NCI-H1436 treated with DMSO at 0.1 percent for 48 hours (cell line): ENCODE measurements at places on chromosomes 3 and 15.

DNA sequence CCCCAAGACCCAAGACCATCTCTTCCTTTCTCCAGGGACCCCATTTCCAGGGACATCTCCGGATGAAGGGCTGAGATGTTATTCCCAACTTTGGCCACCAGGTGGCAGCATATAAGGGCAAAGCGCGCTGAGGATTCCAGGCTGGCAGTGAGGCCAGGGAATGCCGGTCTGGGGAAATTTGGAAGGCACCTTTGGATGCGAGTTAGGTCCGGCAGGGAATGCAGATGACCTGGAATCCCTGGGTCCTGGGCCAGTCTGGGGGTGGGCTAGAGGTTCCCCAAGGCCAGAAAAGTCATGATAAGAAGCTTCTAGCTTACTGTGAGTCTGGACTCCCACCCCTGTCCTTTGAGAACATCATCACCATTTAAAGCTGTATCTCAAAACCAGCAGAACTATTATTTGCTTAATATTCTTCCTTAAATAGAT, 1.6 kb upstream of the CHST13 start:
- DNase-seq, result no peak

DNA sequence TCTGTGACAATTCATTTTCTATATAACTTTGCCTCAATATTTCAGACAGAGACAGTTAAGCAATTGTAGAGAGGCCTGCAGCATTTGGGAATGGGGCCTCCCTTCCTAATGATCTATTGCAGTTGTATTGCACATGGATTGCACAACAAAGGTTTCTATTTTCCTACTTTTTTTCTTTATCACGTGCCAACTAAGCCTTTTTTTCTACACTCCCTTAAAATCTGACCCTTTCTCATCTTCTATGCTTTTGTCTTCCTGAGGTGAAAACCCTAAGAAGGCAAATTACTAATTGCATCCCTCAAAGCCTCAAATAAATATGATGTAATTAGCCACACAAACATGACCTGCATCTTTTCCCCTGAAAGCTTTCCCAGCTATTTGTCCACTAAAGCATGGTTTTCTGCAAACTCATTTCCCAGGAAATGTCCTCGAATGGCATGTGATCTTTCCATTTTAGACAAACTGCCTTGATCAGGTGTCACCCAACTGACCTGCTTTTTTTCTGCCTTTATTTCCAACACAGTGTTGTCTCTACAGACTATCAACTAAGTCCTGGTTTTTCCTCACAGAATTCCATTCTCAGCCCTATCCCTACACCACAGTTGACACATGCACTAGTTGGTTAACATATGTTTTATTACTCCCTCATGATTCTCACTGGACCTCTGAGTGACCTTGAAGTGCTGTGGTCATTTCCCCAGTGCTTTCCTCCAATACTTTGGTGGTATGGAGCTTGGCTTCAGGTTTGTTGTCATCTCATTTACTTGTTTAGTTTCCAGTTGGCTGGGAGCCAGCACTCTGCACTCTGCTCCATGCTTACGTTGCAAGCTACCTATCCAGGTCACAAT, 31.9 kb upstream of the TSC22D2 start:
- no peak for DNase-seq

DNA sequence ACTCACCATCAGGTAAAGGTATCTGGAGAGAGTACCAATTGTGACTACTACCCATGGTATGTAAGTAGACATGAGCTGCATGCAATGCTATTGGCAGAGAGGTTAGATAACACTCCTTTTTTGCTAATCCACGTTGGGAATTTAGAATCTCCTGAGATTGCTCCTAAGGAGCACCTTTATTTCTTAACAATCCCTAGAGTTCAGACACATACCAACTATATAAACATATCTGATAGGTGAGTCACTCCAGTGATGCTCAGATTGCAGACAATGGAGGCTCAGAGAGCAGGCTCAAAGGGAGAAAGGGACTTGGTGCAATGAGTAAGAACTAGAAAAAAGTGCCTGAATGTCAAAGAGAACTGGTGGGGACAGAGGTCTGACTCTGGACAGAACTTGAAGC, 47.0 kb upstream of the LRRFIP2 start:
- DNase-seq, result no peak

GRCh38 chr3:195010551-195011100, 260.3 kb downstream of the XXYLT1 start:
- no peak for DNase-seq

DNA sequence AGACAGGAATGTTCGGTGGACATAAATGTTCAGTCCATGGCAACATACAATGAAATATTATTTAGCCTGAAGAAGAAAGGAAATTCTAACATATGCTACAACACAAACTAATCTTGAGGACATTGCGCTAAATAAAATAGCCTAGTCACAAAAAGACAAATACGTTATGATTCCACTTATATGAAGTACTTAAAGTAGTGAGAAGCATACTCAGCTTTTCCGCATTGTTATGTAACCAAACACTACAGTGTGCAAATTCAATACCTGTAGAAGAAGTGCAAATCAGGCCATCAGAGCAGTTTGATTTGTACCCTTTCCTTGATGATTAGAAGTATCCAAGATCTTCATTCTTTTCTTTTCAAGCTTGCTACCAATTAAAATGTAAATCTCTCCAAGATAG, 1023.4 kb upstream of the NR2F2 start:
- no peak for DNase-seq

GRCh38 chr3:193981504-193981903, 154.4 kb upstream of the HES1 start:
- no peak for DNase-seq

GRCh38 chr15:75215107-75216004, 13.7 kb downstream of the C15orf39 start:
- no peak for DNase-seq

DNA sequence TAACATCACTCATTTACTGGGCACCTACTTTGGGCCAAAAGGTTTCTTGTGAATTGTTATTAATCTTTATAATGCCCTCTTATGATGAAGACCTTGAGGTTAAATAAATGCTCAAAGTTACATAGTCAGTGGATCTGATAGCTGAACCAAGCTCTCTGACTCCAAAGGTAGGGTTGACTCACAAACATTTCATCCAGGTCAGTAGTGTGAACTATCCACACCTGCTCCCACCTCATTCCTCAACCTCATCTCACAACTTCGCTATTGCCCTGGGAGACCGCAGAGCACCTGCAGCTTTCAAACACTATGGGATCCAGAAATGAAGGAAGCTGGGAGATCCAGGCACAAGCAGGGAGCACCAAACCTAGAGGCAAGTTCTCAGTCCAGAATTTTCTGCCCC, 93.8 kb upstream of the FGF12 start:
- no peak for DNase-seq

GRCh38 chr3:58176827-58177489, 33.8 kb downstream of the DNASE1L3 start:
- DNase-seq, result no peak

DNA sequence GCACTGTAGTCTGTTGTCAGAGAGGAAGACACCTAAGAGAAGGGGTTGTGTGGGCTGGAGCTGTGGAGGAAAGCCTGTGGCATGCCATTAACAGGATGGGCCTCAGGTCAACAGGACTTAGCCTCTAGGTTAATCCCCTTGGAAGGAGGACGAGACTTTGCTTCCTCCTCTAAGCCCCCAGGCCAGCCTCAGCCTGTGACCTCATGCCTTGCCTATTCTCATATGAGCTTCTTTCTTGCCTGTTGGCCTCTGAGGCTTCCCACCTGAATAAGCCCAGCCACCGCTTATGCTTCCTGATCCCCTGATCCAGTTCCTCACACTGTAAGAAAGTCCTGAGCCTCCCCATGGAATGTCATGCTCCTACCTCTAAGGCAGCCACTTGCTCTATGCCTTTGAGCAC, 52.2 kb upstream of the TBC1D21 start:
- no peak for DNase-seq

- DNase-seq, result no peak
Measured at GRCh38 chr15:45048794-45049631, 26.0 kb downstream of the SORD start.

GRCh38 chr3:188270423-188270972, 116.5 kb downstream of the LPP start:
- no peak for DNase-seq

- DNase-seq, result no peak
Measured at GRCh38 chr3:76561494-76562236, 478.2 kb upstream of the ROBO2 start.

DNA sequence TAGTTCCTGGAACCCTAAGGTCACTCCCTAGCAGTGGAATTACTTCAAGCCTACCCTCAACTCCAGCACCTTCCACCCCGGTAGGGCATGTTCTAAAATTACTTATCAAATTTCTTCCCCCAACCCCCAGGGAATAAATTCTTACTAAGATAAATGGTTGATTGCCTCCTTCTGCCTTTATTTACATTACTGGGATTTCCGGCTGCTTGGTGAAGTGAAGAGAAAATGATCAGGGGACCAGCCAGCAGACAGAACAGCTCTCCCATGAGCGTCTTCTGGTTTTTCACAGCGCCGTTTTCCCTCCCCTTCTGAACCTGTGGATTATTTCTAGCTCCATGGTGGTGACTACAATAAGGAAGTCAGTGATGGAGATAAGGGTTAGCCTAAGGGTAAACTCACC, 521.5 kb upstream of the PPP2R3A start:
- no peak for DNase-seq

- no peak for DNase-seq
Measured at GRCh38 chr15:44712346-44713005, 1.2 kb downstream of the B2M start.

DNA sequence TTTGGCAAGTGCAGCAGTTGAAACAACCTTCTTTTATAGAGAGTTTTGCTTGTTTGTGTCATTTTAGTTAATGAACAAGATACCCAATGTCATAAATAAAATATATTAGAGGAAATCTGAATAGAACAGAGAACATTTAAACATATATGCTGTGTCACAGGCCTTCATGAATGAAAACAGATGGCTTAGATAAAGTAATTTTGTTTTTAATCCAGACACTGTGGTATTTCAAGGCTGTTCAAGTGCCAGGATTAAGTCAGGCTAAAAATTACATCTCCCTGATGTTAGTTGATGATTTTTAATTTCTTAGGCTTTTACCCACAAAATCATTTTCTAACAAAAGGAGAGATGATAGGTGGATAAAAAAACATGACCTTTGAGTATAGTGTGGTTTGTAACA, 4.9 kb upstream of the ACKR4 start:
- DNase-seq, result no peak

DNA sequence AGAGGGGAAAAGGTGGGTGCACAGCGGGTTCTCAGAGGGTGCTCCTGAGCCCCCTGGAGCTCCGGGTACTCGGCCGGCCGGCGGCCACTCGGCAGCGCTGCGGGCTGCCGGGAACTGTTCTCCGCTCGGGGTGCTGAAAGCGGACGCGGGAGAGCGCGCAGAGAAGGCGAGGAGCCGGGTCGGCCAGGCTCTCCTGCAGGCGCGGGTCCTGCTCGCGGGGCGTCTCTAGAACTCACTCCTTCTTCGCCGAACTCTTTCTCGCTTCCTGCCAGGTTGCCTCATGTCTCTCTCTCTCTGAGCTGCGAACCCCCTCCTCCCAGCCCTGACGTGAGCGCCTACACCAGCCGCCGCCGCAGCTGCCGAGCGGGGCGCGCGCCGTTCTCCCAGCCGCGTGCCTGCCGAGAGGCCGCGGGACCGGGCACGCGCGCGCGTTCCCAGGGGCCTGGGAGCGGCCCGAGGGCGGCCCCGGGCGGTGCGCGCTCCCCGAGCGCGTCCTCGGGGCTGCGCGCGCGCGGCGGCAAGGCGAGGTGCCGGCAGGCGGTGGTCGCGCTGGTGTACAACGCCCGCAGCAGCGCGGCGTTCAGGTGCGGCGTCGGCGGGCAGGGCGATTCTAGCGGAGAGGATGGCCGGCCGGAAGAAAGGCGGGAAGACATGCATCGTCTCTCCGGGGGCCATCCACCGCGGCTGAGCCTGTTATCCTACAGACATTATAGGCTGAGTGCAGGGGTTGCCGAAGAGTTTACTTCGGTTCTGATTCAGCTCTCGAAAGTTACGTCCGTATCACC, at the start of gene PEX5L:
Gene PEX5L (minus strand): TSS at position 267 of the 785 bp plus-strand sequence. CDS start 338 bp downstream, outside the sequence.
- DNase-seq, result peak; percentile 31

GRCh38 chr3:108486338-108486737, 24.1 kb downstream of the MYH15 start:
- DNase-seq, result no peak

- DNase-seq, result no peak
Measured at GRCh38 chr3:50268703-50269451, at the start of gene SEMA3B. SEMA3B (plus strand) TSS chr3:50269147; CDS start chr3:50269241, 94 bp downstream.

DNA sequence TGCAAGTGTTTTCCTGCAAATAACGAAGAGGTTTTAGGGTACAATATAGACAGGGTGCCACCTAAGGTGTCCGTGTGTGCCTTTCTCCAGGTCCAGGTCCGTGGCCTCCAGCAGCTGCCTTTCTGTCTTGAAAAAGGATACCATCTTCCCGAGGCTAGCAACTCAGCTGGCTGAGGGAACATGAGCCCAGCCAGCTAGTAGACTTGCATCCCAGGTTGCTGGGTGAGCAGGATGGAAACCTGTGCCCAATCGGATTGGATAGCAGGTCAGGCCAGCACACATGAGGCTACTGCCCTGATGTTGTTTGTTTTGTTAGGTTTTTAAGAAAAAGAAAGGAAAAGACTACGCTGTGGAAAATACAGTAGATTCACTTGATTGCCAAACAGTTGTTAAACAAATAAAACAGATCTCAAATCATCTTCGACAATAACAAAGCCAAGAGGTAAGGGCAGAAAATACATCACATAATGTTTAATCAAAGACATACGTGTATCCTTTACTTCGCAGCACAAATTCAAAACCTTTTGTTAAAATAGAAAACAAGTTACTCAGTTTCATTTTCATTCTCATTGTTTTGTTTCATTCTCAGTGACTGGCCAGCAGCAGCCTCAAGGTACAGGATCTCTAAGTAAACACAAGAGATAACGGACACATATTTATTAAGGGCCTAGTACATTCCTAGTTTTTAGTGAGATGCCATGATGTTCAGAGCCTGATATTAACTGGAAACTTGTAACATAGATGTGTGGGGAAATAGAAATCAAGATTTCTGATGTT, 661.2 kb upstream of the NR2F2 start:
- no peak for DNase-seq

DNA sequence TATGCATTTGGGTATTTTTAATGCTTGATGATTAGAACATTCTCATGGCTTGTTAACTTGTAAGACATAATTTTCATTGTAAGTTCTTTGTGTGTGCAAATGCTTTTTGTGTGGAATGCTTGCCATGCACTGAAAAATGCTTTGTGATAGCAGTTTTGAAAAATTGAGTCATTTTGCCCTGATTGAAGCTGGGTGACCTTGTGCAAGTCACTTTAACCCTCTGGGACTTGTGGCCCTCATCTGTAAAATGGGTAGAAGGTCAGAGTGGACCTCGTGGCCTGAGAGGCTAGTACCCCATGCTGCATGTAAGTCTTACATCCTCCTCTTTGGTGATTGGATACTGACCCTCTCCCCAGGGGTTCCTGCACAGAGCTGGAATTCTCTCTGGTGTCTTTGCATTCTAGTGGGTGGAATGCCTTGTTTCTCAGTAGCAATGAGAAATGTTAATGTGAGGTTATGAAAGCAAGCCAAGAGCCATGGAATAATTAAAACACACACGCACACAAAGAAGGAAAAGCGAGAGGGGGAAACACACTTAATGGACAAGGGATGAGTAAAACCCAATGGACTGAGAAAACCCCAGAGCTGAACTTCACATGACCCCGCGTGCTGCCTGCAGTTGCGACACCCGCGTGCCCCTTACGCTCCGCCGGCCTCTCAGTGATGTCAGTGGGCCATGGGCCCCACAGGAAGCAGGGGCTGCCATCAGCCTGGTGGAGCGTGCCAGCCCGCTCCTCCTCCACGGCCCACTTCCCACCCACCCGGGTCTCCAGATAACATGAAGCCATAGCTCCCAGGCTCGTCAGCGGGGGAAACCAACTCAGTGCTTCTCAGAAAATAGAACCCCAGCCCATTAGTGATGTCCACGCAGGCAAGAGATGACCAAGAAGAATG, 44.0 kb downstream of the SMAD3 start:
- no peak for DNase-seq
